Dermis blood vessel endothelial cell (primary cell): ENCODE measurements at places on chromosomes 11 and 22. TPM values are rescaled to one million over a fixed set of nuclear protein-coding genes. Genes with fewer than 3 reads are reported as not detected.

TM7SF2 gene
- 25.7 and 31.4 TPM in 2 replicates for total RNA-seq

GRCh38 chr22:26025626-26026025 lies 143.6 kb upstream of the SEZ6L start:
- no peak for DNase-seq

GRCh38 chr11:94521684-94522083 lies 9.4 kb downstream of the C11orf97 start:
- peak; percentile 34 for DNase-seq

DNA sequence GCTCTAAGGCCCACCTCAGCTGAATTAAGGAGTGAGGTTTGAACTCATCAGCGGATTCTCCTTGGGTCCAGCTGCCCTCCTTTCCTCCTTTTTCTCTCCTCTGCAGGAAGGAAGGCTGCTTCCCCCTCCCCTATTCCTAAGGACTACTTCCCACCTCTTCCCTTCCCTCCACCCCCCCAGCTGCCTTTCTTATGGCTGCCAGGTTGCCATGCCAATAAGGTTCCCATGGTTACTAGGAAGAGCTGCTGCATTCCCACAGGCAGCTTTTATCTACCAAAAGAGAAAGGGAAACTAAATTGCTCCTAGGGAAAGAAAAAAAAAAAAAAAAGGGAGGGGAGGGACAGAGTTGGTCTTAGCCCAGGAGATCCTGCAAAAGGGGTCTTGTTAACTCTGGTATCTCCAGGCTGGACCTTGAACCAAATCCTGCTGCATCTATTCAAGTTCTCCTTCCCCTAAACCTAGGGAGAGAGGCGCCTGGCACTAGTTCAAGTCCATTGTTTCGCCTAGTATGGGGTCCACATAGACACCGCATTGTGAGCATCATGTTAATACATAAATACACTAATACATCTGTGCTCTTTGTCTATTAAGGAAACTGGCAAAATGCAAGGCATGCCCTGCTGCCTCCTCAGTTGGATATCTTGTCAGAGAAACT lies 21.2 kb upstream of the FEZ1 start:
- peak; percentile 65 for DNase-seq

GRCh38 chr11:68411501-68411991 lies 49.0 kb upstream of the PPP6R3 start:
- DNase-seq, result no peak

- no peak for DNase-seq
Measured at GRCh38 chr11:13692172-13692571, 23.7 kb downstream of the FAR1 start.

GRCh38 chr22:46432164-46433068 lies 96.9 kb downstream of the TRMU start:
- peak; percentile 5 for DNase-seq

DNA sequence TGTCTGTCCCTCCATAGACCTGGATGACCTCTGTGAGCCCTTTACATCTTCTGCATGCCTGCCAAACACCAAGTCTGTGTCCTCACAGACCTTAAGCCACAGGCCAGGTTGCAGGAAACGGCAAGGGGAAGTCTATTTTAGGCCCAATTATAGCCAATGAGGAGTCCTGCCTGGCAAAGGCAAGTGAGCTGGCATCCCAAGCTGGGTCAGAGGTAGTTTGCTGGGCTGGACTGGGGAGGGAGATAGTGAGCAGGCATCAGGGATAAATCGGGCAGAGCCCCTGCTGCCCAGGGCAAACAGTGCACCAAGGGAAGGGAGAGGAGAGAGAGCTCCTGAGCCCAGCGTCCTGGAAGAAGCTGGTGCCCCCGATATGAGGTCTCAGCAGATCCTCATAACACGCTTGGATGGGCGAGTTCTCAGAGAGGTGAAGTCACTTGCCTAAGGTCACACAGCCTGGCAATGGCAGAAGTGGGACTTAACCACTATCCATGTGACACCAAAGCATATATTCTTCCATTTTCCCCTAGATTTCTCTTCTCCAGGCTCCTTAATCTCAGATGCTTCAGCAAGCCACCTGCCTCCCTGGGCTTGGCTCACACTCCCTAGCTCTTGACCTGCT lies 3.7 kb upstream of the RELT start:
- DNase-seq, result peak; percentile 53

CCDC179 gene
- total RNA-seq, result not detected in 2 replicates

DNA sequence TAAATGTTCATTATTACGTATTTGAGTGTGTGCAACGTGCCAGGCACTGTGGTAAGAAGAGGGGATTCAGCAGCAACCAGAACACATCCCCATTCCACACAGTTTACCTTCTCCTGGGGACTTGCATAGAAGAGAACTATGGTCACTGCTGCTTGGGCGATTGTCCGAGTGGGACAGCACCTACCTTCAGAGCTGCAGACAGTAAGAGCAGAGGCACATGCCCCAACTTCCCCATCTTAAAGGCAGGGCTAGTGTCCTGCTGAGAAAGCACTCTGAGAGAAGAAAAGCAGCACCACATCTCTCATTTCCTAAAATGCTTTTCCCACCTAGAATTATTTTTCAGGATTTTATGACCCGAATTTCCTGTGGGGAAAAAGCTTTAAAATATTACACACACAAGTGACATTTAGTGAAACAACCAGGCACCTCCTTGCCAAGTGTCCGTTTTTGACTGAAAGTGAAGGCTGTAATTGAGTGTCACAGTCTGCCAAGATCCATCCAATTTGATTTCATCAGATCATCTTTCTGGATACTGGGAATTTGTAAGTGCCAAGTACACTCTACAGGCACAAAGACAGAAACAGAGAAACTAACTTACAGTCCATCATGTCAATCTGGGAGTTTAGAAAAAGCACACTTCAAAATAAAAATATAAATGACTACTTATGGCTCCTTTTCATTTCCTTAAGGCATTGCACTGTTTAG lies 24.6 kb downstream of the TRAF6 start:
- DNase-seq, result no peak
